Effector memory CD8-positive, alpha-beta T cell (primary cell): ENCODE measurements at places on chromosomes 1 and 21.

DNA sequence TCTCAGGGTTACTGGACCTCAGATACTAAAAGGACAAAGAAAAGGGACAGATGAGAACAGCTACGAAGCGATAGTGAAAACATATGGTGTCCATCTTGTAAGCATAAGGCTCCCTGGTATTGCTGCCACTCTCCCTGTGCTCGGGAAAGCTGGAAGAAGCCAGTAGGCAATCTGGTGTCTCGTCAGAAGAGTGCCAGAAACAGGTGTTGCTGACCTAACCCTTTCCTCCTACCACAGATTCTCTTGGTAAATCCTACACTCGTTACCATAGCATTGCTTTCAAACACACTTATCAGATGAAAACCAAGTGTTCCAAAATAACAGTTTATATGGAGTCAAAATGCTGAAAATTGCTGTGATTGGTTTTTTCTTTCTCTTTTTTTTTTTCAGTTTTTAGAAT, 146.3 kb downstream of the NRIP1 start:
- H3K36me3 ChIP-seq: peaks cover 5% of the 10 kb centered on the region
- H3K27me3 ChIP-seq: peaks cover 11% of the 10 kb centered on the region
- H3K27ac ChIP-seq: no peak overlapping the region
- H3K4me1 ChIP-seq: no peaks in the 10 kb centered on the region
- no peak for DNase-seq

DNA sequence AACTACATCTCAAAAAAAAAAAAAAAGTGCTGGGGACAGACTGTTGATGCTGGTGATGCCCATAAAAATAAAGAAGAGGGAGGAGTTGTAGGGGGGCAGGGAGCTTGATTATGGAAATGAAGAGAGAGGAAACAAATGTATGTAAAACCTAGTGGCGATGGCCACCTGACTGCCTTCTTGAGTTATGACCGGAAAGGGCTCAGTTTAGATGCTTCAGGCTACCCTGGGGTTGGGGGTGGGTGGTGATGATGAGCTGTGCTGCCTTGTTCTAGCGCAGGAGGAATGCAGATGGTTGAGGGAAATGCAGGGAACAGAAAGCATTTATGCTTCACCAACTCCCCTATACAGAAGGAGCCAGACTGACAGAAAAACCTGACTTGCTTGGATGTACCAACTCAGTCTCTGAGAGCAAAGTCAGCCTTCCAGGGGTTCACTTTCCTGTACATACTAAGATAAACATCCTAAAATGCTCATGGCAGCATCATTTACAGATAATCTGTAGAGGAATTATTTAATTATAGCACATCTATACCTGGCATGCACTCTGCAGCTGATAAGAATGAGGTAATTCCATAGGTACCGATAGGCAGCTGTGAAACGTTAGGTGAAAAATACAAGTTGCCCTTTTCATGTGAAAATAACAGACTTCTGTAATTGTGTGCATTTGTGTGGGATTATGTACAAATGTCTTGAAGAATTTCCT, 8.0 kb upstream of the BCAR3 start:
- H3K36me3 ChIP-seq: no peaks in the 10 kb centered on the region
- no peak overlapping the region for H3K4me3 ChIP-seq
- DNase-seq: no peak
- no peak overlapping the region for H3K27ac ChIP-seq
- H3K4me1 ChIP-seq: no peaks in the 10 kb centered on the region
- H3K27me3 ChIP-seq: no peaks in the 10 kb centered on the region

DNA sequence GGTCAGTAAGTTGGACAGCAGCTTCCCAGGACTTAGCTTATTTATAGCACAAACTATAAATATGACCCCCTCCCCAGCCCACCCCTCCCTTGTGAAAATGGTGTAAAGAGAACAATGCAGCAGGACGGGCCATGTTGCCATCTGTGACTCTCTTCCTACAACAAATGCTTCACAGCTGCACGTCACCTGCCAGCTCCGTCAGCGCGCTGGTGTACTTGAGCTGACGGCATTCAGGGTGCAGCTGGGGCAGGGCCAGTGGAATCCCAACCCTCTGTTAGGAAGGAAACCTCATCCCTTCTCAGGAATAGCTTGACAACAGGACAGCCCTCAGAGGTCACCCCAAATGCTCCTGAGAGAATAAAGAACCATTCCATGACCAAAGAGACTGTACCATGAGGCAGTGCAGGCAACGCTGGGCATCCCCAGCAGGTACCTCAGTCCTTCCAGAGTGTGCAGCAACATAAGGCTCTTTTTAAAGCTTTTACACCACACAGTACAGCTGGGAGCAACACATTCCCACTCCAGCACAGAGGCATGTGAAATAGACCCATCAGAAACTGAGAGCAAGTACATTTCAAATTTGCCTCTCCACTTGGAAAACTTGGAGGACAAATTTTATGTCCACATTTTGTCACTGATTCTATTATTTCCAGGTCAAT, 85.0 kb downstream of the ATP1A1 start:
- H3K27ac ChIP-seq: no peak overlapping the region
- H3K4me1 ChIP-seq: no peaks in the 10 kb centered on the region
- H3K27me3 ChIP-seq: no peaks in the 10 kb centered on the region
- peaks cover 3% of the 10 kb centered on the region for H3K36me3 ChIP-seq
- no peak for DNase-seq

DNA sequence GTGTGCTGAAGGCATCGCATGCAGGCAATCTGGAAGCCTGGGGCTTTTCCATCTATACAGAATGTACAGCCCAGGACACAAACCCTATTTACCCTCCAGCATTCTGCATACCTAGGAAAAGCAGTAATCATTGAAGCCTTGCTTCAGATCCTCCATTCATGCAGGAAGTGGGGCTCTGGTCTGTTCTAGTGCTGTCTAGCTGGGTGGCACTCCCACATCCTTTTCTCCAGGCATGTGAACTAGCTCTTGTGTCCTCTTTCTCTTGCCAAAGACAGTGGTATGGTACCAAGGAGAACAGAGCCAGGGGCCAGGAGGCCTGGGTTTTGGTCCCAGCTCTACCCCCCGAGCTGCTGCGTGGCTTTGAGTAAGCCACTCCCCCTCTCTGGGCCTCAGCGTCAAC, 21.7 kb downstream of the LRP8 start:
- H3K4me3 ChIP-seq: no peak overlapping the region
- H3K36me3 ChIP-seq: peaks cover 5% of the 10 kb centered on the region
- H3K27me3 ChIP-seq: no peaks in the 10 kb centered on the region
- H3K27ac ChIP-seq: peak overlapping the region; percentile 77
- DNase-seq: no peak

- no peak overlapping the region for H3K27ac ChIP-seq
- DNase-seq: no peak
- no peak overlapping the region for H3K4me3 ChIP-seq
- H3K4me1 ChIP-seq: peaks cover 14% of the 10 kb centered on the region
Measured at GRCh38 chr21:45293726-45294401, 6.2 kb upstream of the POFUT2 start.

DNA sequence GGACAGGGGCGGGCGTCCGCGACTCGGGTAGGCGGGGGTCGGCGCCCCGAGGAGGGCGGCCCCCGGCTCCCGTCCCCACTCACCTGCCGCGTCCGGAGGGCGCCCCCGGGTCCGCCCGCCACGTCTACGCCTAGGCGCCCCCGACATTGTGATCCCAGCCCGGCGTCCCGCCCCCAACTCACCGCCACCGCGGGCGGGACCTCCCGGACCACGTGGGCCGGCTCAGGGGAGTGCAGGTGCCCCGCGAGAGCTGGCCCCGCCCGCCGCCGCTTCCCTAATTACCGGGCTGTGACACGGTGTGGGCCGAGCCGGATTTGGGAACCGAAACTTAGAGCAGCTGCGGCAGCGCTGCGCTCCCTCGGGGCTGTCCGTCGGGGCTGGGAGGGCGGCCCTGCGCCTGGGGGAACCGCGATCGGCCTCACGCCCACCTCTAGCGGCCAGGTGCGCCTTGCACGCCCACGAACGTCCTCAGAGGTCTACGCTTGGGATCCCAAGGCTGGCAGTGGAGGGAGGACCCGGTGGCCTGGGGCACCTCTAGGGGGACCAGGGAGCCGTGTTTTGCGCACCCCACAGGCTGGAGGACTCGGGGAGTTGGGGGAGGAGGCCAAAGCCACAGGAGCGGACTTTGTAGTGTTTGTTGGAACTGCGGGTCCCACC, 521 bp upstream of the NADK start:
- peaks cover 57% of the 10 kb centered on the region for H3K4me1 ChIP-seq
- H3K36me3 ChIP-seq: peaks cover 37% of the 10 kb centered on the region
- no peaks in the 10 kb centered on the region for H3K27me3 ChIP-seq
- peak overlapping the region; percentile 95 for H3K27ac ChIP-seq
- H3K4me3 ChIP-seq: peak overlapping the region; percentile 82

- H3K4me1 ChIP-seq: no peaks in the 10 kb centered on the region
- no peak for DNase-seq
- H3K36me3 ChIP-seq: no peaks in the 10 kb centered on the region
- H3K4me3 ChIP-seq: no peak overlapping the region
- H3K27ac ChIP-seq: no peak overlapping the region
Measured at GRCh38 chr1:53755874-53756273, 16.9 kb upstream of the GLIS1 start.

DNA sequence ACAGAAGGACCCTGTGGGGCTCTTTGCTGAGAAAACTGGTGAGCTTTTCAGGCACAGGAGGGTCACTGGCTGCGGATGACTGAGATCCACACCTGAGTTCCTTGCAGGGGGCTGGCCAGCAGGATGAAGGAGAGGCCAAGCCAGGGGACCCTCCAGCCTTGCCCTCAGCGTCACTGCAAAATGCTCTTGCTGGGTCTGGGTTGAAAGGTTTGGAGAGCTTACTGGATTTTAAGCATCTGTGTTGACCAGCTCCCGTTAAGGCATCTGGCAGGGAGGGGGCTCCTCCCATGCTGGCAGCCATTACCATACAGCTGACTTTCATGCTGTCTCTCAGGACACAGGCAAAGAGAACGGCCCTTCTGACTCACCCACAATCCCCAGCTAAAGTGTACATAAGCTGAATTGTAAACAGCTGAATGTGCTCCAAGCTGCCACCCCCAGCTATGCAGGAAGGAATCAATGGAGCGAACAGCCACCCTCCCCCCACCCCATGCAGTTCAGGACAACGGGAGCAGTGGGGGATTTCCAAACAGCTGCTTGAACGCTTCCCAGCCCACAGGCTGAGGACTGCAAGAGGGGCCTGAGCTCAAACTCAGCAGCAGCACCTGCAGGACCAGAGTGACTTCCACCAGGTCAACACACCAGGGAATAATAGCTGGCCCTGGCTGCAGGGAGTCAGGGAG, 21.3 kb upstream of the A3GALT2 start:
- H3K36me3 ChIP-seq: peaks cover 14% of the 10 kb centered on the region
- no peaks in the 10 kb centered on the region for H3K27me3 ChIP-seq
- no peak overlapping the region for H3K27ac ChIP-seq
- DNase-seq: no peak
- peaks cover 35% of the 10 kb centered on the region for H3K4me1 ChIP-seq

DNA sequence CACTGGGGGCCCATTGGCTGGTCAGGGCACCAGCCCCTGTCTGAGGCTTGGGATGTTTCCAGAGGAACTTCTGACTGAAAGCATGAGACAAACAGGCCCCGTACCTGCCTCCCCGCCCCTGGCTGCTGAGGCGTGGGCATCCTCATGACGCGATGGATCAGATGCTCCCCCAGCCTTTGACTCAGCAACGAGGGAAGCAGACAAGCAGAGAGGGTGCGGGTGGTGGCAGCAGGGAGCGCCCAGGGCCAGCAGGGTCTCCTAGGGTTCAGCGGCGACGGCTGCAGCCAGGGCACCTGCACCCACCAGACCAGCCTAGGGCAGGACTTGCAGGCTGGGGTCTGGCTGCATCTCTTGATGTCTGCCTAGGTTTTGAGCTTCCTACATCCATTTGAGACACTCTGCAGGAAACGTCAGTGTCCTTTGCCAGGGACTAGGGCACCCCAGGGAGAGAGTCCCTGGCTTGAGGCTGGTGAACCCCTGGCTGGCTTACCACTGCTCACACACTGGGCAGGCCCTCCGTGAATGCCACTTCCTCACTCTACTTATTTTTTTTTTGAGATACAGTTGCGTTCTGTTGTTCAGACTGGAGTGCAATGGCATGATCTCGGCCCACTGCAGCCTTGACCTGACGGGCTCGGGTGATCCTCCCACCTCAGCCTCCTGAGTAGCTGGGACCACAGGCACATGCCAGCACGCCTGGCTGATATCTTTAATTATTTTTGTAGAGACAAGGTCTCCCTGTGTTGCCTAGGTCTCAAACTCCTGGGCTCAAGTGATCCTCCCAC, 63.3 kb downstream of the DHRS3 start:
- H3K36me3 ChIP-seq: peaks cover 3% of the 10 kb centered on the region
- H3K27ac ChIP-seq: peak overlapping the region; percentile 78
- peaks cover 3% of the 10 kb centered on the region for H3K4me1 ChIP-seq
- no peak for DNase-seq
- H3K4me3 ChIP-seq: no peak overlapping the region

DNA sequence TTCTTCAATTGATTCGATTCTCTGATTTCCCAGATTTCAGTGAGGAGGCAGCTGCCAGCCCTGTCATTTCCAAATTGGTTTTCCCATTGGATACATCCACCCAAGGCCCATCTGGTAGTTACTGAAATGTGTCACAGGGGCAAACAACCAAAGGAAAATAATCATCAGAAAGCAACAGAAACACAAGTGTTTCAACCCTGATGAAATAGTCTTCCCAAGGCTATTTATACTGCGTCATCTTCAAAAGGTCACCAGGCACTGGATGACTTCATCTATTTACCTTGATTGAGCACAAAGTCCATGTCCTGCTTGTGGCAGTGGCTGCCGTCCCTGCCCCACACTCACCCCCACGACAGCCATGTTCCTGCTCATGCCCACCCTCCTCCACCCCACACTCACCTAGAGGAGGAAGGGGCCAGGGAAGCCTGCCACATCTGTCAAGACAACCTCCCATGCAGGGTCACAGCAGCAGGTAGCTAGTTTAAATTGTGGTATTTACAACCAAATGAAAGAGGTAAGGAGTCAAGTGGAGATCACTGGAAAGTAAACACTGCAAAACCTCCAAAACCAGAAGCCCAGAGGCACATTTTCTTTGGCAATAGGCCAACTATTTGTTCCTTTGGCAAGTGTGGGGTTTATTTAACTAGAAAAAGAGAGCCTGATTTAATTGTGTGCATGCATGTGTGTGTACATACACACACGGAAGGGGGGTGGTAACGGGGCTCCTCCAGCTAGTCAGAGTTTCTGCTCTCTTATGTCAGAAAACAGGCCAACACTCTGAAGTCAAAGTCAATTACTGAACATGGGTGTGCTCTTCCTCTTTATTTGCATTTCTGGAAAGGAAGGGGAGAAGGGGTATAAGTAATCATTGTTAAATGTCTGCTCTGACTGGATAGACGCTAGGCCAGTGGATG, 49.5 kb upstream of the RAB4A start:
- H3K4me3 ChIP-seq: no peak overlapping the region
- H3K27me3 ChIP-seq: no peaks in the 10 kb centered on the region
- no peaks in the 10 kb centered on the region for H3K36me3 ChIP-seq
- no peak overlapping the region for H3K27ac ChIP-seq

GRCh38 chr1:245810789-245811337, 656.1 kb downstream of the KIF26B start:
- peaks cover 30% of the 10 kb centered on the region for H3K4me1 ChIP-seq
- peaks cover 8% of the 10 kb centered on the region for H3K36me3 ChIP-seq
- no peak for DNase-seq
- peak overlapping the region; percentile 23 for H3K27ac ChIP-seq

GRCh38 chr1:54934869-54935268, 45.6 kb upstream of the TMEM61 start:
- DNase-seq: no peak
- no peaks in the 10 kb centered on the region for H3K36me3 ChIP-seq
- no peak overlapping the region for H3K4me3 ChIP-seq

GRCh38 chr1:163147019-163147418, 55.7 kb downstream of the RGS5 start:
- no peaks in the 10 kb centered on the region for H3K27me3 ChIP-seq
- no peak overlapping the region for H3K27ac ChIP-seq

GRCh38 chr1:29708381-29708780, 472.1 kb downstream of the PTPRU start:
- DNase-seq: no peak
- H3K36me3 ChIP-seq: no peaks in the 10 kb centered on the region
- H3K27me3 ChIP-seq: peaks cover 60% of the 10 kb centered on the region

- no peaks in the 10 kb centered on the region for H3K4me1 ChIP-seq
- no peak overlapping the region for H3K4me3 ChIP-seq
- DNase-seq: no peak
Measured at GRCh38 chr21:26409735-26410134, 163.4 kb downstream of the CYYR1 start.
